ENCODE measurements at places on chromosomes 12 and 14.

DNA sequence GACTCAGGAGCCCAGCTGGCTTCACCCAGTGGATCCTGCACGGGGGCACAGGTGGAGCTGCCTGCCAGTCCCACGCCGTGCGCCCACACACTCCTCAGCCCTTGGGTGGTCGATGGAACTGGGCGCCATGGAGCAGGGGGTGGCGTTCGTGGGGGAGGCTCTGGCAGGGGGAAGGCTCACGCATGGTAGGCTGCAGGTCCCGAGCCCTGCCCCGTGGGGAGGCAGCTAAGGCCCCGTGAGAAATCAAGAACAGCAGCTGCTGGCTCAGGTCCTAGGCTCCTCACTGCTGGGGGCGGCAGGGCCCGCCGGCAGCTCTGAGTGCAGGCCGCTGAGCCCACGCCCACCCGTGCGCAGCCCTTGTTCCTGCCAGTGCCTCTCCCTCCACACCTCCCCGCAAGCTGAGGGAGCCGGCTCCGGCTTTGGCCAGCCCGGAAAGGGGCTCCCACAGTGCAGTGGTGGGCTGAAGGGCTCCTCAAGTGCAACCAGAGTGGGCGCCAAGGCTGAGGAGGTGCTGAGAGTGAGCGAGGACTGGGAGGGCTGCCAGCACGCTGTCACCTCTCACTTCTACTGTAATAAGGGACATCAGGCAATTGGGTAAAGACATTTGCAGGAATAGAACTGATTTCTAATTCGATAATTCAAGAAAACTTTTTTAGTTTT is 115.4 kb downstream of the TMTC2 start:
- no peak for DNase-seq

DNA sequence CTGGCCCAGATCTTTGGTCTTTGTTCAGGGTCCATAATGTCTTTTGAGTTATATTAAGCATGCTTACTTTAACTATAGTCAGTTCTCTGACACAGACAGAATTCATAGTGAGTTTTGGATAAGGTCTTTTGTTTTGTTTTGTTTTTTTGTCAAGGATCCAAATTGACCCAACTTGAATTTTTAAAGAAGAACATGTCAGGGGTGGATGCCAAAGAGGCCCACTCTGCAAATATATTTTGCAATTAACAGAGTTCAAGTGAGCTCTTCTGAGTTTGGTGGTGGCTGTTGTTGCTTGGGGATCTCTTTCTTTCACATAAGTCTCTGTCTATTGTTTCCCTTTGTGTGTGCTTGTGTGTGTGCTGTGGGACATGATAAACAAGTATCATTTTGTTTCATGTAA is 34.4 kb upstream of the PMCH start:
- no peak for DNase-seq

GRCh38 chr14:38835874-38836273 is 267.2 kb downstream of the SEC23A start:
- no peak for DNase-seq

- DNase-seq, result no peak
Observed at GRCh38 chr12:9719790-9720189, 13.1 kb downstream of the CLECL1 start.

DNA sequence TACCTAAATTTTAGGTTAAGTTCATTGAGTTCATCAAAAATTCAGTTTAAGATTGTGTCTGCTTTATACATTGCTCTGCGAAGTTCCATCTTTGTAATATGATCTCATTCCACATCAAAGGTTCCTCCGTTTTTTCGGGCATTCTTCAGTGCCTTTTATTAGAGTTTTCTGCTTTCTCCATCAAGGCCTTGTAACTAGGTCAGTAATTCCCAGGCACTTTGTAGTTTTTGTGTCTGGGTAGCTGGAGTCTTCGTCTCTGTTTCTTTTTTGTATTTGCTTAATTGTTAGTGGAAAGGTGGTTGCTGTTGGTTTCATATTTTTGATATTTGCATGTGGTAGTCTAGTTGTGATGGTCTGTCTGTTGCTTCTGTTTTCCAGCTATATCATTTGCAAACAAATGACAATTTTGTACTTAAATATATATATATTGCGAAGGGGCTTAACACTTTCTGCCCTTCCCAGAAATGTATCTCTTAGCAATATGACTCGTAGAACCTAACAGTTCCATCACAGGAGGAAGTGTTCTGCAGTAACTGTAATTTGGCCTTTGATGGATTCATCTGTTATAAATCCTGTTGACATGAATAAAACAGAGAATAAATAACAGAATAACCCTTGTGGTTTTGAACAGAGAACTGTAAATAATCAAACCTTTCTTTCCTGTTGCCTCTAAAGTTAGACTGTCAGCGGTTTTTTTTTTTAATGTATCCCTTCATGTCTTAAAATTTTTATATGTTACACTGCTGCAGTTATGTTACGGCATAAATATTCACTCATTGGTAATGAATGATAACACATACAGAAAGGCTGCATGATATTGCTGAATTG is 88.4 kb upstream of the DYNC1H1 start:
- no peak for DNase-seq

DNA sequence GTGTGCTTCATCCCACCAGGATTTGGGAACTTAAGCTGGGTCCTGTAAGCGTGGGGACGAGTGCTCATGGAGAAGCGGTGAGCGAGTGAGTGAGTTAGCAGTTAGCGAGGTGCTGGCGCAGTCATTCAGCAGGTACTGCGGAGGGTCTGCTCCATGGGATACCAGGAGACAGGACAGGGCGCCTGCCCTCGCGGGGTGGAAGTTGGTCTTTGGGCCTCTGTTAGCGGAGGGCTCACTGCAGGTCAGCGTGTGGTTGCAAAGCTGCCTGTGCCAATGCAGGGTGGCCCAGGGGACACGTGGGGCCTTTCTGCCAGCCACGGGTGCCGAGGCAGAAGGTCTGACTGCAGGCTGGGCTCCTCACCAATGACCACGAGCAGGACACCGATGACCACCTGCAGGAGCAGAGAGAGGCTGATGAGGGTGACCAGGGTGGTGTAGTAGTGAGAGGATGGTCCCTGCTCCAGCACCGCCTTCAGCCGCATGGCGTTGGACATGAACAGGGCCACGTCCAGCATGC is 97.6 kb downstream of the NINJ2 start:
- no peak for DNase-seq
